ENCODE measurements at places on chromosomes 12 and 14.

DNA sequence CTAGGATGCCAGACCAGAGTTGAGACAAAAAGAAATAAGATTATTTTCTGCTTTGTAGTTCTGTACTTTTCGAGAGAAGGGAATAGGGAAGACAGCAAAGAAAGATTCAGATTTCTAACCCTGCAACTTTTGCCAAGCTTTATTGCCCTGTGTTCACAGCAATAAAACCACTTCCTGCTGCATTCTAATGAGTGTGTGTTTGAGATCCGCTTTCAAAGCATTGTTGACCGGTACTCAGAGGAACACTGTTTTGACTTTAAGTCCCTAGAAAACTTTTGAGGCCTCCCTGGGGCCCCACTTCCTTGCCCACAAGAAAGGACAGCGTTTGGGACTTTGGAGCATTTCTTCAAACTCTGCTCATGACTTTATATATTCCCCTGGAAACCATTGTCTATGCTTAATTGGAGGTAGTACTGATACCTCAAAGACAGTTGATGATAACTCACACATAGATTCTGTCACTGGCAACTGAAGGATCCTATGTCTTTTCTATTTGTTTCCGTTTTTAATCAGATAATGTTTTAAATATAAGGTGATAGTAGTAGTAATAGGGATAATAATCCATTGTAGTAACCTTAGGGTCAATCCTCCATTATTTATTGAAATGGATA lies 1.3 kb downstream of the RNASE6 start:
- no peak for DNase-seq

- DNase-seq = no peak
Observed at GRCh38 chr12:95298916-95299315, 81.3 kb downstream of the VEZT start.

GRCh38 chr12:16610743-16611142 lies 4.8 kb upstream of the LMO3 start:
- no peak for DNase-seq

GRCh38 chr14:101603096-101603495 lies 41.8 kb downstream of the DIO3 start:
- DNase-seq = no peak
